ENCODE measurements at places on chromosomes 7 and 10.

DNA sequence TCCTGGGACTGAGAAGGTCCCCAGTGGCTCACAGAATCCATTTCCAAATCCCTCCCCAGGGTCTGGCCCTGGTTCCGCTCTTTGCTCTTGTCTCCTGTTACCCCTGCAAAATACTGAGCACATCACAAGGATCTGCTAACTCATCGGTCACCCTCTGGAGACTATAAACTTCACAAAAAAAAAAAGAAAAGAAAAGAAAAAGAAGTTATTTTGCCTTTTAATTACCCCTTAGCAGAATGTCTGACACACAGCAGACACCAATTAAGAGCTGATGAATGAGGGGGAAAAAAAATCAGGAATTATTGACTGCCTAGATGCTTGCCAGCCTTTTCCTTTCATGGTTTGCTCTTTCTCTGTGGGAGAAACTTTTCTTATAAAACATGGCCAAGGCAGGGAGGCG lies 578.7 kb downstream of the GRID1 start:
- DNase-seq = no peak

- no peak for DNase-seq
These were observed 130.9 kb upstream of the ANKRD1 start for GRCh38 chr10:91051829-91052228.

GRCh38 chr7:155224116-155224811 lies 73.4 kb upstream of the INSIG1 start:
- no peak for DNase-seq

DNA sequence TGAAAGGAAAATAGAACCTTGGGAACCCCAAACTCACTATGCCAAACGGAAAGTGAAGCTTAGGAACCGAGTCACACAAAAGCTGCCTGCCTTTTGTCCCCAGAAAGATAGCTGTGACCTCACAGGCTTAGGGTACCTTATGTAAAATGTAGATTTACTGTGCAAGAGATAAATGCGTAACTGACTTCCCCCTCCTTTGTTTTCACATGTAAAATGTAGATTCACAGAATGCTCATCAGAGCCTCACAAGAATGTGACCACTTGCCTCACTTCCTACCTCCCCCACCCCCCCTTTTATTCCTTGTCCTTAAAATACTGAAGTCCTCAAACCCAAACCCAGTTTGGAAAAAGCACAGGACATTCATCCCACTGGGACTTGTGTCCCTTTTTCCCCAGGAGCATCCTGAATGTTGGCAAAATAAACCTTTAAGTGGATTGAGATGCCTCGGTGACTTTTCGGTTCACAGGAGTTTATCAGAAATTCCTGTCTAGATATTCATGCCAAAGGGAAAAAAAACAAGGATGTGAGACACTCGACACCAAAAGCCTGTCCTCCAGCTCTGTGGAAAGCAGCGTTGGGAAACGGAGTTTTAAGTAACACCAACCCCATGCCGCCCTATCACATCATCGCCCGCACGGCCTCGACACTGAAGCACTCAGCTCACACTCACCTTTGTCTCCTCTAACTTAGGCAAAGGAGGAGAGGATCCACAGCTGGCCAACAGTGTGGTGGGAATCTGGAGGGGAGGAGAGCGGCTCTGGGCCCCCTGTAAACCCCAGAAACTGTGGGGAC lies 45.9 kb downstream of the SVIL start:
- no peak for DNase-seq

DNA sequence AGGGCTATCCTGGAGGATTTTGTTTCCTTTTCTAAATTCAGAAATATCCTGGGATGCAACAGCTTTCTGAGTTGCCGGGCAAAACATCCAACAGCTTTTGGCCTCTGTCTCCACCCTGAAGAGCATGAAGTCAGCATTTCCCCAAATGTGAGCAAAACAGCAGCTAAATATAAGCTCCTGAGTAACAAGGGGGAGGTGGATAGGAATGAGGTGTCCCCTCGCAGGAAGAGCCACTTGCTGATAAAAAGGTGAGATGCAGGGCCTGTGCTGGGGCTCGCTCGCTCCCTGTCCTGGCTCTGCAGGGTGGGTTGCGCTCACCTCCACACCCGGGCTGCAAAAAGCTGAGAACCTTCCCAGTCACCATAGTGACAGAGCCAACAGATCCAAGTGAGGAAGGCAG lies 264.3 kb downstream of the ZEB1 start:
- DNase-seq = no peak

- no peak for DNase-seq
These were observed 47.2 kb downstream of the AGK start for GRCh38 chr7:141598408-141598807.

DNA sequence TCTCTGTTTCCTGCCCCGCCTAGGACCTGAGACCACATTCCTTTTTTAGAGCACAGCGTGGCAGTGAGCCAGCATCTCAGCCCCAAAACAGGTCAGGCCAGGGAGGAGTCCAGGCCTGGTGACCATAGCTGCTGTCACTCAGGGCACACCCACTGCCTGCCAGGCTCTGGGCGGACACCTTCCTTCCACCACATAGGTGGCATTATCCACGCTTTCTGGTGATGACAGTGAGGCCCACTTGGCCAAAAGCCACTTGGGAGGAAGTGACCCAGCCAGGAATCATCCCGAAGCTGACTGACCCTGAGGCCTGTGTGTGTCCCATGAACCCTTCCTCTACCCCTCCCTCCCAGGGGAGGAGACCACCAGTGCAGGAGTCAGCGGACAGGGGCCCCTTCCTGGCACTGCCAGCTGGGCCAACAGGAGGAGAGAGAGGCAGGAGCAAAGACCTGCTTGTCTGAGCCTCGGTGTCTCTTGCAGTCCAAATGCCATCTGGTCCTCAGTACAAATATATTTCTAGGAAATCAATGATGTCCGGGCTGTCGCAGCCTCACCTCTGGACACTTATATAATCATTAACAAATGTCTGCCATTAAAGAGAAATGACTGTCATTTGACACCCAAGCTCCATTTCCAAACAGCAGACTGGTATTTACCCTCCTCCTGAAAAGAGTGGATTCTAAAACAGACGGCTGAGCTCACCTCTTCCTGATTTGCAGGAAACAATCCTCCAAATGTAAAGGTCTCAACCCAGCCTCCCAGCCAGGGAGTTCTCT lies 63.0 kb downstream of the ABRAXAS2 start:
- no peak for DNase-seq

- DNase-seq = no peak
These were observed 28.8 kb upstream of the NMT2 start for GRCh38 chr10:15197276-15197675.

DNA sequence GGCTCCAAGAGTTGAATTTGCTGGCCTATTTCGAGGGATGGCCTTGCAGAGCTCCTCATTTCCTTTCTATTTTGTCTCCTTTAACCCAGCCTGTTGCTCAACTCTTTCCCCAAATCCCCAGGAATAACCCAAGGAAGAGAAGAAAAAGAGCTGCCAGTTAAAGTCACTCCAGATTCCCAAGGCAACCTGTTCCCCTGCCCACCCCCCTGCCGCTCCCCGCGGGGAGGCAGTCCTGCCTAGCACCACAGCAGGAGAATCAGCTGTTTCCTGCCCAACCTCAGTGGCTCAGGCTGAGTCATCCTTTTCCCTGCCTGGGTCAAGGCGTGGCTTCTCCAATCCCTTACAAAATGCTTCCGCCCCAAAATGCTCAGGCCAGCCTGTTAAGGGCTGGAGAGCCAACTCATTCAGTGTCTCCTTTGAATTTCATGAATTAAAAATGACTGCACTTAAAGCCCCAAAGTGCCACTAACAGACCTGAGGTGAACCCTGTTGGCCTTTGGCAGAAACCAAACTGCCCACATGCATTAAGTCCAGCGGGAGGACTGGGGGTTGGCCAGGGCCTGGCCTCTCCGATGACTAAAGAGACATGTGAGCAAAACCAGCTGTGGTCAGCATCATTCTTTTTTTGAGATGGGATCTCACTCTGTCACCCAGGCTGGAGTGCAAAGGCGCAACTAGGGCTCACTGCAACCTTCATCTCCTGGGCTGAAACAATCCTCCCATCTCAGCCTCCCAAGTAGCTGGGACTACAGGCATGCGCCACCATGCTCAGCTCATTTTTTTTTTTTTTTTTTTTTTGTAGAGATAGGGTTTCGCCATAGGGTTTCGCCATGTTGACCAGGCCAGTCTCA lies 83.2 kb upstream of the KIF5B start:
- peak; percentile 78 for DNase-seq

- no peak for DNase-seq
These were observed 129.8 kb upstream of the JCAD start for GRCh38 chr10:30189238-30189580.

DNA sequence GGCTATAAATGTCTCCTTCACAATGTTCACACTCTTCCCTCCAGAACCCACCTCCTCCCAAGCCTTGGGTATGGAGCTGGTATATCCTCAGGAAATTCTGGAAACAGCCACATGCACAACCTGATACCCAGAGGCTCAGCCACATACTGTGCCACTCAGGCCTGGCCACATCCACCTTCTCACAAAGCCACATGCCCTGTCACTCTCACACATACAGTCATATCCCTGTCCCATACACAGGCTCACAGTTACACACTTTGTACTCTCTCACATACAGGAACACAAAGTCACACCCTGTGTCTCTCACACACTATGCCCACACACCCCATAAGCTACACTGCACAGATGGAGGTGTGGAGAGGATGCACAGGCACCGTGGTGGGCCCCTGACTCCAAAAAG lies 10.1 kb downstream of the KCNIP2 start:
- no peak for DNase-seq

- DNase-seq = peak; percentile 89
These were observed 30.8 kb downstream of the ZNF438 start for GRCh38 chr10:31000867-31001266.

DNA sequence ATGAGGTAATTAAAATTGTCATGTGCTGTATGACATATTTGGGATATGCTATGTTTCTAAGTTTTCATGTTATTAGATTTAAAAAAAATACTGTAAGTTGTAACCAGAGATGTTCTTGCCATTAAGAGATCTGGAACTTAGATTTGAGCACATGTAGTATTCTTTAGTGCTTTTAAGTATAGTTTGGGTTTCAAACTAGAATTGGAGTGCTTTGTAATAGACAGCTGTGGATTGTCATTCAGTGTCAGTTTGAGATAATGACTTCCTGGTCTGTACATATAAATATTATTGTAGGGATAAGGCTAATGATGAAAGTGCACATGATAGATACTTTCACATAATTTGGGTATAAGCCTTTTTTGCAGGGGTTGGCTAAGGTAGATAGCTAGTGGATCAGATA lies 936.2 kb downstream of the CNTNAP2 start:
- DNase-seq = no peak

DNA sequence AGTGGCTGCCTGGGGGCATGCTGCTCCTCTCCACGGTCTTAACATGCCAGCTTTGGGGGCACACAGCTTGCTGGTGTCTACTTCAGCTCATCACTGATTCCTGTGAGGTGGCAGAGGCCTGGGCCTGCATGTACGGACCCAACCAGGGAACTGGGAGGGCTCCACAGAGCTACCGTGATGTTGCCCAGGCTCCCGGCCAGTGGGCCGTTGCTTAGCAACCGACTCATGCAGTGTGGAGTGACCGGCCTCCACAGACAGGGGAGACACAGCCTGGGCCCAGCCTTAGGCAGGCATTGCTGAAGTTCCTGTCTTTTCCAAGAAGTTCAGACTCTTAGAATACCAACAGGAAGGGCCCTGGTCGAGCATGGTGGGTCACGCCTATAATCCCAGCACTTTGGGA lies 25.8 kb upstream of the SH2B2 start:
- DNase-seq = no peak

DNA sequence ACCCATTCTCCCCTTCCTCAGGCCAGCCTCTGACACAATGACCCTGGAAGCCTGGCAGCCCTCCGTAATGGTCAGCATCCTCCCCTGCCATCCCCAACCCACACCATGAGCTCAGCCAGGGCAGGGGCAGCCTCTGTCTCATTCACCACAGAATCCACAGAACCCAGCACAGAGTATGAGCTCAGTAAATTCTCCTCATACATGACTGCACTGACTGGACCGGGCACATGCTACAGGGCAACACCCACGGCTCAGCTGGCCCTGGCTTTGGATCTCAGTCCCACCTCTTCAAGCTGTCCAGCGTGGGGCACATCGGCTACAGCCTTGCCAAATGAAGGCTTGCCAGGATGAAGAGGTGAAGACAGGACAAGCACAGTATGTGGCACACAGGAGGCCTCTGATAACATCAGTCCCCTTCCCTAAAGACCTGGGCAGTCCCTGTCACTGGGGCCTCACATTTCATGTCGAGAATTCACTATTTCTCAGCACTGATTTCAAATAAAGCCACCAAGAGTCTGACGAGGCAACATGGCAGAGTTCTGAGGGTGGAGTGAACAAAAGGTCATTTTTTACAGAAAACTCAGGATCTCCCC lies 7.9 kb downstream of the GPRIN2 start:
- DNase-seq = no peak

Measured in HL-60 (cell line).